Mononuclear cell (primary cell): ENCODE measurements at places on chromosomes 5 and 9. TPM values are rescaled to one million over a fixed set of nuclear protein-coding genes. Genes with fewer than 3 reads are reported as not detected.

Gene JMY
- total RNA-seq = 77.6 TPM

Gene ABO
- total RNA-seq = 4.5 TPM

Gene DDX4
- not detected for total RNA-seq

Gene PAPPA
- total RNA-seq = under 0.01 TPM

Gene ST8SIA4
- total RNA-seq = 20.7 TPM

Gene CTNND2
- not detected for total RNA-seq

Gene OR2K2
- total RNA-seq = not detected

Gene WDR38
- not detected for total RNA-seq

Gene CER1
- total RNA-seq = not detected

Gene SLC12A7
- total RNA-seq = 13.7 TPM
